ENCODE measurements at places on chromosomes 16 and 17.

GRCh38 chr16:50006964-50007363 lies 18.1 kb upstream of the CNEP1R1 start:
- DNase-seq: no peak

GRCh38 chr17:76051561-76051960 lies 20.8 kb downstream of the SRP68 start:
- no peak for DNase-seq

DNA sequence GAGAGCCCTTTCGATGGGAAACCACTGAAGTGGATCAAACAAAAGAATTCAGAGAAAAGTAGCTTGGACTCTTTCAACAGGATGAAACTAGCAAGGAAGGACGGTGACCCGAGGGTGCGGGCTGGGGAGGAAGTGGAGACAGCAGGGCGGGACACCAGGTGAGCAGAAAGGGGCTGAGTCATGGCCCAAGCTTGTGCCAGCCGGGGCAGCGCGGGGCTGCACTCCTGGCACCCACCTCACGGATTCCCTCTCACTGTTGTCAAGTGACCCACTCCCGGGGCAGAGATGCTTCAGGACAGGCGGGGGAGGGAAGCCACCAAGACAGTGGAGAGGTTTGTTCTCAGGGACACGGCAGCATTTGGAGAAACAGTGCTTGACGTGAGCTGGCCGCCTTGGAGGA lies 10.7 kb upstream of the RNF222 start:
- DNase-seq: no peak

GRCh38 chr17:11144358-11145233 lies 96.4 kb upstream of the SHISA6 start:
- DNase-seq: no peak

DNA sequence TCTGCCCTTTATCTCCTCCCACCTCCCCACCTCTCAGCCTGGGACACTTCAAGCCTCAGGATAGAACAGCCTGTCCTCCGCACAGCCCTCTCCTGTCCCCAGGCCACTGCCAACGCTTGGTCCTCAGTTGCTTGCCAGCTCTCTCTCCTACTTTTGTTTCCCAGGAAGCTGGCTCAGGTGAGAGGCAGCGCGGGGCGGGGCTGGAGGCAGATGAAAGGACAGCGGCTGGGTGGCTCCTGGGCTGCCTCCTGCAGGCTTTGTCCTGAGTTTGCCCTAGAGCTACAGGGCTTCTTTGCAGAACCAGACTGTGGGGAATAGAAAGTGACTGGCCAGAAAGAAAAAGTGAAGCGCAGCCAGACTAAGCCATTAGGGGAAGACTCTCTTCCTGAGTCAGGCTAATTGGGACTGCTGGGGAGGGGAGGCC lies 48.2 kb upstream of the CDC42EP4 start:
- DNase-seq: no peak

GRCh38 chr17:51559778-51560177 lies 299.4 kb downstream of the UTP18 start:
- DNase-seq: no peak

DNA sequence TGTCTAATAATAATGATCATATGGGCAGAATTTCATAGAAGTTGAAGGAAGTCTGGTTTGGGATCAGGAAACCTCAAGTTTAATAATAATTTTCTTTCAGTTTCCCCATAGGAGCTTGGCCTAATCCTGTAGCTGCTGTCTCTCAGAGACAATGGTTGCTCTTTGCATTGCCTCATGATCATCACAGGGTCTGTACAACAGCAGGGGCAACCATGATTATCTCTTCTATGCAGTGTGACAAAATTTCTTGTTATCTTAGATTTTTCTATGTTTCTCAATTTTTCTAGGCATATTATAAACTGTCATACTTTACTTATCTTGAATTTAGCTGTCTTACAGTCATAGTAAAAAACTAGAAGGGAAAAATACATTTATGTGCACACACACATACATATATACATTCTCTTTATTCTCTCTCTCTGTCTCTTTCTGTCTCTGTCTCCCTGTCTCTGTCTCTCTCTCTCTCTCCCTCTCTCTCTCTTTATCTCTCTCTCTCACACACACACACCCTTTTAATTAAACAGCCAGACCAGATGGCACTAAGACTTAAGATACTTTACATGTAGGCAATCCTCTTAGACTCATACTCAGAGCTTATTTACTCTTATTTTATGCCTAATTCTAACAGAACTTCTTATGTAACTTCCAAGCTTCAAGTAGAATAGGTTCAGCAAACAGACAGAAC lies 30.5 kb downstream of the SMIM36 start:
- no peak for DNase-seq

DNA sequence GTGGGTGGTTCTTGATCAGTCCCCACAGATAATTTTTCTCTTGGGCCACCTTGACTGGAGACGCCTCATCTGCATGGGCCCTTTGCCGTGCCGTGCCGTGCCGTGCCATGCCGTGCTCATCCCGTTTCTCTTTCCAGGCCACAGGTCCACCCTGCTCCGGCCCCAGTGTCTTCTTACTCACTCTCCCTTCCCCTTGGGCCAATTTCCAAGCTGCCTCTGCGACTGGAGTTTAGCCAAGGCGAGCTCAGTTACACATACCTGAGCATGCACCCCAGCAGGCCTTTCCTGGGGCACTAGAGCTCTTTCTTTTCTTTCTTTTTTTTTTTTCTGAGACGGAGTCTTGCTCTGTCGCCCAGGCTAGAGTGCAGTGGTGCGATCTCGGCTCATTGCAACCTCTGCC lies 40.5 kb upstream of the MGAT5B start:
- DNase-seq: no peak

Measured in right renal pelvis (tissue), 4 donors.